Upper lobe of right lung (tissue), 1 donor: ENCODE measurements at places on chromosomes 6 and 20. TPM values are rescaled to one million over a fixed set of nuclear protein-coding genes. Genes with fewer than 3 reads are reported as not detected.

Gene PHF1
- total RNA-seq, result 74.3 TPM

Gene APOM
- total RNA-seq, result 2.6 TPM

Gene TGM3
- total RNA-seq, result not detected

Gene SLC44A4
- 23.1 TPM for total RNA-seq

Gene DEFB125
- not detected for total RNA-seq

Gene CLPSL1
- total RNA-seq, result not detected

Gene ANKEF1
- total RNA-seq, result 4.0 TPM

Gene EPPIN
- total RNA-seq, result not detected

Gene SLC13A3
- 1.6 TPM for total RNA-seq

Gene FAM83C
- total RNA-seq, result not detected

Gene BIRC7
- total RNA-seq, result 15.5 TPM

Gene PABPC1L
- 46.4 TPM for total RNA-seq

Gene PRL
- not detected for total RNA-seq

Gene IL17A
- total RNA-seq, result not detected

Gene MAFB
- 37.3 TPM for total RNA-seq

Gene SS18L1
- 12.6 TPM for total RNA-seq

Gene TUBE1
- total RNA-seq, result 18.4 TPM

Gene LAMP5
- total RNA-seq, result 0.49 TPM

Gene TRIM40
- not detected for total RNA-seq

Gene GHRH
- total RNA-seq, result not detected

Gene IRF4
- total RNA-seq, result 3.7 TPM
